ENCODE measurements at places on chromosomes 3 and 15.
A peak's percentile ranks its signal among the peaks of the same experiment; 100 is the strongest.

- no peak for DNase-seq
Observed at GRCh38 chr3:178109691-178110090, 426.5 kb upstream of the KCNMB2 start.

GRCh38 chr3:27311400-27311799, 57.8 kb downstream of the NEK10 start:
- DNase-seq, result peak; percentile 87

GRCh38 chr15:25501828-25502446, 63.1 kb upstream of the UBE3A start:
- peak; percentile 17 for DNase-seq

GRCh38 chr3:57582474-57583168, 14.5 kb downstream of the ARF4 start:
- DNase-seq, result no peak

DNA sequence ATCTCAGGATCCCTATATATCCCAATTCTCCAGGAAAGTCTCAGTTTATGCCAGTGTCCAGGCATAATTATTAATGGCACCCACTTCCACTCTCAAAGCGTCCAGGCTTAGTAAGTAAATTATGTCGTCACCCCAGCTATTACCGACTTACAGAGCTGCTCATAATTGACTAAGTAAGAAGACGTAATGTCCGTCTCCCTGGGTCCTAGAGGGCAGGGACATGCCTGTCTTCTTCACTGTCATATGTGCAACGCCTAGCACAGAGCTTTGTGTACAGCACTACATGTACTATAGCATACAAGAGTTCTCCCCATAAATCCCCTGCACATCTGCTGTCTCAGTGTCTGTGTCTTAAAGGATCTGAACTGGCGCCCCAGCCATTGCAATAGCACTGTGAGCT, 23.9 kb upstream of the HRH1 start:
- DNase-seq, result no peak

DNA sequence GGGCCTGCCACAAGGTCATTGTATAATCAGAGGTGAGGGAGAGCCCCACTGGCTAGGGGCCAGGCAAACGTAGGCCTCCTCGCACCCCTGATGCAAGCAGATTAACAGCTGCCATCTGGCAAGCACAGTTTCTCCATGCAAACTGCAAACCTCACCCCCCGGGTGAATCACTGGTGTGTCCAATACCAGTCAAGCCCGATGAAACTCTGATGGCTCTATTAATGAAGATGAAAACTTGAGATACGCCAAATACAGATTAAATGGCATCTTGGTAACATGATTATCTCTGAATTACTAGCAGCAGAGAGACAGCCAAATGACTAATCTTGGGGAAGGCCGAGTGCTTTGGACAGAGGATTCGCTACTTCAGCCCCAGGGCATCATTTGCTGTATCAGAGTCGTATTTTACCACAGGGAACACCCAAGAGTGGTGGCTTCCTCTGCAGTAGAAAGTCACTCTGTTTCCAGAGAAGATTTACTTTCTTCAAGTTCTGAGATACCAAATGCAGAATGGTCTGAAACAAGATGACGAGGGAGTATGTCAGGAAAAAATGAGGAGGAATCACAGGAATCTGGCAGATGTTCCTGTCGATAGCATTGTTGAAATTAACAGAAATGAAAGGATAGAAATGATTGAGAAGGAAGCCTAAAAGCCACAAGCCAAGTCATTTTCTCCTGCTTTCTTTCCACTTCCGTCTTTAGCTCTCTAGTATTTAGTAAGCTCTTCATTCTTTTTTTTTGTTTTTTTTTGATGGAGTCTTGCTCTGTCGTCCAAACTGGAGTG, 96.2 kb upstream of the NR2F2 start:
- DNase-seq, result peak; percentile 4
